ENCODE measurements at places on chromosomes 5 and 9.

DNA sequence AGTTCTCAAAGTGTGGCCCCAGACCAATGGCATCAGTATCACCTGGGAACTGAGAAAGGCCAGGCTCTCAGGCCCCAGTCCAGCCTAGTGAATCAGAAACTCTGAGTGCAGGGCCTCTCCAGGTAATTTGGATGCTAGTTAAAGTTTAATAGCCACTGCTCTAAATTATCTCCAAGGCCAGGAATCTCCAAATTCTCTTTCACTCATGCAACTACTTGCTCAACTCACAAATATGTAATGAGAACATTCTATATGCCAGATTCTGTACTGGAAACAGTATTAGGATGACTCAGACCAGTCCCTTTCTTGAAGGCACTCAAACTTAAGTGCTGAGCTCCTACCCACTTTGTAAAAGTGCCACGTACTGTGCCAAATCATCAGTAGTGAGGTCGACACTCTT lies 84.6 kb downstream of the PAPPA start:
- no peak for DNase-seq

GRCh38 chr9:85081963-85082362 lies 412.4 kb downstream of the NTRK2 start:
- DNase-seq = no peak

DNA sequence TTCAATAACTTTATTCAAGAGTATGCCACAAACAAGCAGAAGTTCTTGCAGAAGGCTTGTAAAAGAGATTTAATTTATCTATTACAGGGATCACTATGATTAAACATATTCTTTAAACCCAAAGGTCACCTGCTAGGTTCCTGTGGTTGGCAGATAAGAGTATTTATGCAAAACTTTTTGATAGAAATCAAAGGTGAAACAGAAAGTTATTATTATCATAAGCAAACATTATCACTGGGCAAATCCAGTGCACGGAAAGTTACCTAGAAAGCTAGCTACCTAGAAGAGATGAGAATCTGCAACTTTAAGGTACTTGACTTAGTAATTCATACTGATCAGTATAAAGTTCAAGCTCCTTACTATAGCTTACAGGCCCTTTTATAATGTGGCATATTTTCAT lies 3.2 kb downstream of the STARD4 start:
- no peak for DNase-seq

GRCh38 chr5:7793895-7794294 lies 57.0 kb downstream of the CFAP90 start:
- no peak for DNase-seq

DNA sequence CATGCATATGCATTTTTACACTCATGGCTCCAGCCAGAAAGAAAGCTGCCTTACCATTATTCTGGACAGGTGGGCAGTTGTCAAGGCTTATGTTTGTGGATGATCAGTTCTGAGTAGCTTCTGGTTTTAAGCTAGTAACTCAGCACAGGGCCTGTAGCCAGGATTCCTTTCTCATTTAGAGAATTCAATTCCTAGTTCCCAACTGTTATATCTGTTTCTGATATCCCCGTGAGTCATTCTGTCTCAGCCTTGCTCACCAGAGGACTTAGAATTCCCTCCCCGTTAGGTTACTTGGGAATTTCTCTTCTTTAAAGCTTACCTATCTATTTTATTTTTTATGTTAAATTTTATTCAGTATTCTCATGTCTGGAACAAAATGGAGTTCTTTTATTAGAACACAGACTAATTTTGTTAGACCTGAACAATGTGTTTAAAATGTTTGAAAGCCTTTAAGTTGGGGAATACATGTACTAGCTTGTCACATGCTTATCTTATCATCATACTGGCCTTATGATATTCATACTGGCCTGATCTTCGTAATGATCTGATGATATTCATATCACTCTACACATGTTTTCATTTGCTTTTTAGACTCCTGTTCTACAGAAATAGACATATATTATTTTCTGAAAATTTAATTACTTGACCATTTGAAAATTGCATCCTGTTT lies 47.1 kb downstream of the CAST start:
- DNase-seq = no peak

GRCh38 chr5:126912616-126913200 lies 117.7 kb downstream of the MARCHF3 start:
- no peak for DNase-seq

DNA sequence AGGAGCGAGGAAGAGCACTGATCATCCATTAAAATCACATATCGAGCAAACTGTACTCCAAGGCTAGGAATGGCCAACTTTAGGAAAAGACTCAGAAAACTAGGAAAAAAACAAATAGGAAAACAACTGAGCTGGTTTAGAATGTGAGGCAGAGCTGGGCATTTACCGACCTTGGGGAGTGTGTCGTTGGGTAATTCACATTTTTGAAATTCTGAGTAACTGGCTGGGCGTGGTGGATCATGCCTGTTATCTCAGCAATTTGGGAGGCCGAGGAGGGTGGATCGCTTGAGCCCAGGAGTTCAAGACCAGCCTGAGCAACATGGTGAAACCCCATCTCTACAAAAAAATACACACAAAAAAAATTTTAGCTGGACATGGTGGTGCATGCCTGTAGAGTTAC lies 70.1 kb downstream of the ZFAND5 start:
- DNase-seq = no peak

GRCh38 chr9:134348404-134349155 lies 22.3 kb downstream of the RXRA start:
- DNase-seq = no peak

- no peak for DNase-seq
Measured at GRCh38 chr5:41071975-41072374, 833 bp upstream of the MROH2B start.

- no peak for DNase-seq
Measured at GRCh38 chr5:101977729-101978345, 318.2 kb downstream of the SLCO4C1 start.

DNA sequence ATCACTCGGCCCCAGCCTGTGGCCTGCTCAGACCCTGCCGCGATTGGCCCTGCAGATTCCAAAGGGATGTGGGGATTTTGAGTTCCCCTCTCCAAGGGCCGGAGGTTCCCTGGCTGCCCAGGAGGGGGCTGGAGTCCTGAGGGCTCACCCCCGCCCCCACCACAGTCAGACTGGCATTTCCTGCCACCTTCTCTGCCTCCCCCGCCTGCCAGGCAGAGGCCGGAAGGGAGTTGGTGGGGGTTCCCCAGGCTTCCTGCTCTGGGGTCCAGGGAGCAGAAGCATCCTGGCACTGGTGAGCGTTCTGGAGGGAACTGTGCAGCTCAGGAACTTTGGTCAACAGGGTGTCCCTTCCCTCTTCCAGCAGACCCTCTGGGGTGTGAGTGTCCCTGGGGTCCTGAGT lies 70.6 kb downstream of the RXRA start:
- DNase-seq = peak; percentile 15

GRCh38 chr5:122967625-122968024 lies 68.9 kb downstream of the PPIC start:
- no peak for DNase-seq
